ENCODE measurements at places on chromosomes 3 and 15.
A peak's percentile ranks its signal among the peaks of the same experiment; 100 is the strongest.

DNA sequence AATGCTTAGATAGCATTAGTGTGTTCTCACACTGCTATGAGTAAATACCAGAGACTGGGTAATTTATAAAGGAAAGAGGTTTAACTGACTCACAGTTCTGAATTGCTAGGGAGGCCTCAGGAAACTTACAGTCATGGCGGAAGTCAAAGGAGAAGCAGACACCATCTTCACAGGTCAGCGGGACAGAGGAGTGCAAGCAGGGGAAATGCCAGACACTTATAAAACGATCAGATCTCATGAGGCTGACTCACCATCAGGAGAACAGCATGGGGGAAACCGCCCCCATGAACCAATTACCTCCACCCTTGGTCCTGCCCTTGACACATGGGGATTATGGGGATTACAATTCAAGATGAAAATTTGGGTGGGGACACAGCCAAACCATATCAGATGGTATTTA is 381.5 kb upstream of the DPPA4 start:
- DNase-seq, result no peak

DNA sequence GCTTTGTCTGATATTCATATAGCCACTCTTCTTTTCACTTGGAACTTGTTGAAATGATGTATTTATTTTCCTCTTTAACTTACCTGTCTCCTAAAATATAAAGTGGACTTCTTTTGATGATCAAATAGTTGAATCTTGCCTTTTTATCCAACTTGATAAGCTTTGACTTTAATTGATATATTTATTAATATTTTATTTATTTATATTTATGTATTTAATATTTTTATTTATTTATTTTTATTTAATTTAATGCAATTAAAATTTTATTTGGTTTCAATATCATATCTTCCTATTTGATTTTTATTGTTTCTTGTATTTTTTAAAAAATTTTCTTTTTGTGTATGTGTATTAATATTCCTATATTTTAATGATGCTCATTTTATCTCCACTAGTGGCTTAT is 555.1 kb upstream of the EPHA6 start:
- DNase-seq, result no peak

DNA sequence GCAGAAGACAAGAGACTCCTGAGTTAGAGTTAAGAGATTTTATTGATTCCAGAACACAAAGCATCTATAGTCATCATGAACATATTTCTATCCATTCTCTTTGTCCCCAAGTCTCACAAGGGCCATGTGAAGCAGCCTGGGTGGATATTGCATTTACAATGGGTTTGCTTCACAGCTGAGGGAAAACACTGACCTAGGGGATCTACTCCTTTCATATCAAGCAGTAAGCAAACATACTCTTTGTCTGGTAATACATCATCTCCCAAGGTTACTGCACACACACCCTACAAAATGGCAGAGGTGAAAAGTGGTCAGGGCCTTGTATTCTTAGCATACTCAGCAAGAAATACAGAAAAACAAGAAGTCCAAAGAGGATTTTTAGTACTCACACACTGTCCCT is 267.7 kb upstream of the BCHE start:
- DNase-seq, result no peak

- no peak for DNase-seq
These were observed 182.6 kb downstream of the WDR72 start for GRCh38 chr15:53576841-53577240.

DNA sequence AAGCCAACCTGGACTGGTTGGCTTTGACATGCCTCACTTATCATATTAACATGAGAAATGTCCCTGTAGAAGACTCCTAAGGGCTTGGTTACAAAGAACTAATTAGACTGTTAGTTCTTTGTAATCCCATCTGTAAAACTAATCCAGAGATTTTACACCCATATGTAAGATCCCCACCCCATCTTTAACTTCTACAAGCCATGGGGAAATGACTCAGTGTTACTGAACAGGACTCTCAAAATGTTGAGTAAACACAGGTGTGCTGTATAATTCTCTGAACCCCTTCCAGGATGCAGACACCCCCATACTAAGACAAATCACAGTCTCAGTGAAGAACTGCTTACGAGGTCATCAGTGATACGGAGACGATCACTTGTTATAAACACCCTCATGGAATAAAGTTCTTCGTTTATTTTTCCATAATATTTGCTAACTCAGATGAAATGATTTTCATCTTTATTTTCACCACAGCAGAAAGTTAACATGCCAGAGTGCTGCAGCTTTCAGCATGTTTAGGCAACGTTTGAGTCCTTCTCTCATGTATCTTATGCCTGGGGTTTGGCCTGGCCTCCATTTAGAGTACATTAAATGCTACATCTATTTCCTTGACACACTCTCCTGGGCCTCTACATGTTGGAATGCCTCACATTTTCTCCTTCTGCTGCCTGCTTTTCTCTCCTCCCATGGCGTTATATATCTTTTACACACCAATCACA is 55.3 kb upstream of the LEKR1 start:
- no peak for DNase-seq

GRCh38 chr15:66951531-66952320 is 113.7 kb upstream of the SMAD3 start:
- DNase-seq, result no peak

DNA sequence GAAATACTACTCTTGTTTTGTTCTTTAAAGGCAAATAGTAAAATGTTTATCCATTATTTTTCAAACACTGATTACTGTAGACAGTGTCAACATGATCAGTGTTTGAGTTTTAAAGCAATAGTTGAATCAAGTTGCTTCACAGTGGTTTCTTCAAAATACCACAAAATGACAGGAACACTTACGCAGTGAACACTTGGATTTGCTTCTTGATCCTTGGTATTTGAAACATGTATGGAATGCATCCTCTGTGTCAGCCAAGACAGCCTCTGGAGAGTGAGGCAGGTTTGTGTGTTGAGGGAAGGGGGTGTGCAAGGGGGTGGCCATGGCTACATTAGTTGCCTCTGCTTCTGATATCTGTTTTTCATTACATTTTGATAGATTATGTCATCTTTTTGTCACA is 413.0 kb downstream of the RBMS3 start:
- DNase-seq, result no peak

GRCh38 chr3:104614564-104614963 is 752.1 kb upstream of the ALCAM start:
- peak; percentile 48 for DNase-seq
